ENCODE measurements at places on chromosomes 12 and 14.

- DNase-seq = no peak
These were observed 192.0 kb downstream of the FUT8 start for GRCh38 chr14:65604535-65604934.

- DNase-seq = no peak
These were observed 78.5 kb downstream of the PPFIBP1 start for GRCh38 chr12:27602516-27602915.

DNA sequence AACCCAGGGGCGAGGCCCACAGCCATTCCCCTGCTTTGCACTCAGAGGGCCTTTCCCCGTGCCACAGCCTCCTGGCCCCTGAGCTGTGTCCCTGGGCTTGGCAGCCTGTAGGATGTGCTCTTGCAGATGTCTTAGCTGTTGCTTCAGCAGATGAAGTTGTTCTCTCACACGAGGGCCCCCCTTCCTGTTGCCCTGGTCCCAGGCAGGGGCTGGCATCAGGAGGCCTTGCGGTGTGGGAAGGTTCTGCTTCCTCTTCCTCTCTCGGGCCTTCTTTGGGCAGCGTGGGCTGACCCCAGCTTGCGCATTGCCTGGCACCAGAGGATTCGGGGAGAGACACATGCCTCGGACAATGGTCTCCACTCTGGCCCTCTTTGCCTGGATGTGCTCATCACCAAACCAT is 12.7 kb downstream of the PROX2 start:
- DNase-seq = no peak

- DNase-seq = no peak
These were observed 214.4 kb upstream of the GARIN6 start for GRCh38 chr12:99433155-99433554.

DNA sequence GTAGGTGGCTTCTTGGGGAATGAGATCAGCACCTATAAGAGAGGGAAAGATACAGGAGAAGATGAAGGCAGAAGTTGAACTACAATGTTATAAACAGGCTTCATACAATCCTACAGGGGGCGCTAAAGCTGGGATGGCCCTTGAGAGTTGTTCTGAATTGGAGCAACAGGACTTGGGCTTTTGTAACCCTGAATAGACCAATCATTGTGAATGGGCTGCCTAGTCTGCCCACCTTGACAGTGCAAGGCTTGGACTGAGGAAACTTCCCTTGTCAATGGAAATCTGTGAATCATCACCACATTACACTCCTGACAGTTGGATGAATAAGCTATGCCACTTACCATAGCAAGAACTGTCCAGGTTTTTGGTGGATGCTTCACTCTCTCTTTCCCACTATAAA is 306.1 kb downstream of the KCNC2 start:
- DNase-seq = no peak

- DNase-seq = no peak
These were observed 207.8 kb downstream of the CRADD start for GRCh38 chr12:93884794-93885460.

- no peak for DNase-seq
These were observed 55.7 kb downstream of the ITPK1 start for GRCh38 chr14:93059917-93060545.

- no peak for DNase-seq
These were observed 295.9 kb upstream of the ATP2B1 start for GRCh38 chr12:90004319-90005074.

DNA sequence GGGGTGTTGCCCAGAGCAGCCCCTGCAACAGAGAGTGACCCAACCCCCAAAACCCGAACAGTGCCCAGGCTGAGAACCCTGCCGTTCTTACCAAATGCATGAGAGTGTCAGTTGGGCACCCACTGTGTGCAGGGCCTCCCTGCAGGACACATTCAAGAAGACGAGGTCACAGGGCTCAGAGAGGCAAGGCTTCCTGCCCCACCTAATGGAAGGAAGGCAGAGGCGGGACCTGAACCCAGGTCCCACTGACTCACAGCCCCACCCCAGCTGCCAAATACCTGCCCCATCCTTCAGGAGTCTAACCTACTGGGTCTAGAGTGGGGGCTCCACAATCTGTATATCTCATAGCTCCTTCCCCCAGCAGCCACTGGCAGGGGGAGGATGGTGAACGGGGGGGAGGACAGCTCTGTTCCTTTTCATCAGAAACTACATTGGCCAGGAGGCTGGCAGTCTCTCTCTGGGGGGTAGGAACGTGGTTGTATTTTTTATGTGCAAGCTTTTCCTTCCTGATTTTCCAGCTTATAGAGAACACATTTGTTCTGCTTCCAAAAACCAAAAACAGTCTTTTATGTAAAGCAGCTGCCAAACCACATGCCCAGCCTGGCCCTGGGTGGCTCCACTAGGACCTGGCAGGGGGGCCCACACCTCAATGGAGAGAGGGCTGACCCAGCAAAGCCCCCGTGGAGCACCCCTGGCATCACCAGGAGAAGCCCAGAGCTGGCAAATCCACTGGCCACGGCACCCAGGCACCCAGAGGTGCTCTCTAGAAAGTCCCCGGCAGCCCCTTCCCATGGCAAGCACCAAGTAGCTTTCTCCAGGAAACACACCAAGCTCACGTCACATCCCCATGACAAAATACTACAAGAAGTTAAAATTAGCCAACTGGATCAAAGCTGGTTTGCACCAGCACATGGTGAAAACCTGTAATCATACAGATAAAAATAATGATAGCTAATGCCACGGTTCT is 17.0 kb downstream of the NCOR2 start:
- no peak for DNase-seq

DNA sequence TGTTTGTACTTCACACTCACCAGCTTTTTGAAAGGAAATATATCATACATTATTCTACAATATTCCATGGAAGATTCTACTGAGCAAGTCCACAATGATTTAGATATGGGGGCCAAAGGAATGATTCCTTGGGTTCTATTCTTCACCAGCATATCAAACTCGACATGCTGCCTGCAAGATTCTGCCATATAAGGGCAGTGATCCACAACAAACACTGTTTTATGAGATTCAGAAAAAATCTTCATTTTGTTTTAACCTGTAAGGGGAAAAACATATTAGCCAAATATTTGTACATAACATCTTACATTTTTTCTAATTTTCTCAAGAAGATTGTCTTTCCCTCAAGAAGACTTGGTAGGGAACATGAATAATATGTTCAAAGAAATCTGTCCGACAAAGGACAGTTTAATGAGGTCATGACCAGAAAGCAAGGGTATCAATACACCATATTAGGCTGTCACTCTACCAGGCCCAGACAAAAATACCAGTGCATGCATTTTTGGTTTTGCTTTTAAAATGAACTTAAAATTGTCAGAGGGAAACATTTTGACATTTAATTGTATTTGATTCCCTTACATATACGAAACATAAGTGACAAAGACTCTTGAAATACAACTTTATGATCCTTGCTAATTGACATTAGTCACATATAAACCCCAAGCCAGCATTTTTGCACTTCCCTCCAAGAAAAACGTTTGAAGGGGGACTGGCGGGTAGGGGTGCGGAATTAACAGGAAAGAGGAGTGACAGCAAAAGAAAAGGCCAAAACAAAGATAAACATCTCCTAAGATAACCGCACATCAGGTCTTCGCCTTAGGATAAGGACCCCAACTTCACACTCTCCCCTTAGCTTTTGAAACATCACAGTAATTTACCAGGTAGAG is 980 bp downstream of the INTS13 start:
- no peak for DNase-seq

GRCh38 chr12:49261721-49262120 is 3.2 kb upstream of the TUBA1C start:
- no peak for DNase-seq

- DNase-seq = peak; percentile 6
These were observed 107.7 kb upstream of the CAND1 start for GRCh38 chr12:67161322-67161918.

- DNase-seq = no peak
These were observed 120.4 kb downstream of the ADCK1 start for GRCh38 chr14:77920312-77920711.

GRCh38 chr12:102144221-102144620 is 24.2 kb downstream of the PARPBP start:
- no peak for DNase-seq

- no peak for DNase-seq
These were observed 134.6 kb downstream of the PTPRR start for GRCh38 chr12:70785896-70786295.

- DNase-seq = no peak
These were observed 286.0 kb downstream of the TMEM132D start for GRCh38 chr12:129617849-129618248.

DNA sequence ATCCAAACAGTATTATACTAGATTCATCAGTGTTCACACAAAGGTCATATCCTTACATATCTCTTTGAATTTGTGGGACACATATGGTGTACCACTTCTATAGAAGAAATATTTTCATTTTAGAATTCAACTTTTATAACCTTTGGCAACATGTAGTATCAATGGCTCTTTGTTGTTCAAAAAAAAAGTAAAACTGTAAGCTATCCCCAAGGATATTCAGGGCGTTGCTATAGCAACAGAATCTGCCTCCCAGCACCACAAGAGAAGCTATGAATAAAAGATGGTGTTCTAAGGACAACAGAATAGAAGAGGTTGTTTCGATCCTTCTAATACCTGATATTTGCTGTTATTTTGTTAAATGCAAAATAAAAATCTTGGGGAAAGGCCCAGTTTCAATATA is 139.3 kb downstream of the BRMS1L start:
- no peak for DNase-seq

GRCh38 chr14:100203146-100203545 is 35.8 kb upstream of the YY1 start:
- DNase-seq = no peak

- DNase-seq = no peak
These were observed 239.0 kb downstream of the ADAMTS20 start for GRCh38 chr12:43312991-43313505.

- DNase-seq = no peak
These were observed 879 bp downstream of the EDDM3A start for GRCh38 chr14:20746566-20746965.

DNA sequence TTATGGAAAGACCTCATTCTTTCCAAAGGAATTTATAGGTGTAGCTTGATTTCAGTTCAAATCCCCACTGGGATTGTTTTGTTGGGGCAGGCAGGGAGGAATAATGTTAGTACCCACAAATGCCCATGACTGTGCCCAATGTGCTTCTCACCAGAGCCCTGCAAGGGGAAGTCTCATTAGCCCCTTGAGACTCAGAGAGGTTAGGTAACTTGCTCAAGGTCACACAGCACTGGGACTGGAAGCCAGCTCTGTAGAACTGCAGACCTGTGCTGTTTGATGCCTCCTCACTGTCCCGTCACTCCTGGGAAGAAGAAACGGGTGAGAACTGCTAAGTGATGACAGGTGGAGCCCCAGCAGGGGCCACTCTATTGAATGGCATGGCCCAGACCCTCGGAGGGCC is 8.9 kb downstream of the ANKRD9 start:
- no peak for DNase-seq

DNA sequence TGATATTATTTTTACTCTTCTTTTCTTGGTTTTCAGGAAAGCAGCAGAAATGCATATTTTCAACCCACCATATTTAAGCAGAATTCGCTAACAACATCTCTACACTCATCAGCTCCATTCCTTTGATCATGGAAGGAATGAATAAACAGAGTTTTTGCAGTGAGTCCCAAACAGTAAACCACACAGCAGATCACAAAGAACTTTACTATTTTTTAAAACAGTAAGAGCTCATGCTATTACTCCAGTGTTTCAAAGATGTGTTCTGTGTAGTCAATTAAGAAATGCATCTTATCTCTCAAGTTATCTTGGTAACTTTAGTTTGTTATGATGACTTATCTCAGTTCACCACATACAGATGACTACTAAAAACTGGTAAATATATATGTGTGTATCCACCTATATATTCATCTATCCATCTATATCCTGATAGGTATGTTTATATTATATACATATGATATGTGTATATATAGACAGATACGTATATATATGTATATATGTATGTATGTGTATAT is 843.5 kb downstream of the BCL11B start:
- no peak for DNase-seq

DNA sequence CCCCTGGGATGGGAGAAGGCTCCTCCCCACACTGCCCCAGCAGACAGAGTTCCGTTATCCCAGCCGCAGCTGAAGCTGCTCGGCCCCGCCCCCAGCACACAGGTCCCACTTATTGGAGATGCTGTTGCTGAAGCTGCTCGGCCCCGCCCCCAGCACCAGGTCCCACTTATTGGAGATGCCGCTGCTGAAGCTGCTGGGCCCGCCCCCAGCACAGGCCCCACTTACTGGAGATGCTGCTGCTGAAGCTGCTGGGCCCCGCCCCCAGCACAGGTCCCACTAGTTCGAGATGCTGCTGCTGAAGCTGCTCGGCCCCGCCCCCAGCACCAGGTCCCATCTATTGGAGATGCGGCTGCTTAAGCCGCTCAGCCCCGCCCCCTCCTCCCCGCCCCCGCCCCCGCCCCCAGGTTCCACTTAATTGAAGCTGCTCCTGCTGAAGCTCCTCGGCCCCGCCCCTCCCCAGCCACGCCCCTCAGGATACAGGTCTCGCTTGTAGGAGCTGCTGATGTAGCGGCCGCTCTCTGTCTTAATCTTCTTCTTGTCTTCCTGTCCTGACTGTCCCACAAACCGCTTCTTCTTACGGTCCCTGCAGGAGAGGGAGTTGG is 12.0 kb downstream of the CFAP73 start:
- peak; percentile 80 for DNase-seq
